RPMI8226 (cell line): ENCODE measurements at places on chromosomes 2 and 18.

GRCh38 chr2:235183786-235184185 lies 232.0 kb downstream of the SH3BP4 start:
- DNase-seq = no peak

DNA sequence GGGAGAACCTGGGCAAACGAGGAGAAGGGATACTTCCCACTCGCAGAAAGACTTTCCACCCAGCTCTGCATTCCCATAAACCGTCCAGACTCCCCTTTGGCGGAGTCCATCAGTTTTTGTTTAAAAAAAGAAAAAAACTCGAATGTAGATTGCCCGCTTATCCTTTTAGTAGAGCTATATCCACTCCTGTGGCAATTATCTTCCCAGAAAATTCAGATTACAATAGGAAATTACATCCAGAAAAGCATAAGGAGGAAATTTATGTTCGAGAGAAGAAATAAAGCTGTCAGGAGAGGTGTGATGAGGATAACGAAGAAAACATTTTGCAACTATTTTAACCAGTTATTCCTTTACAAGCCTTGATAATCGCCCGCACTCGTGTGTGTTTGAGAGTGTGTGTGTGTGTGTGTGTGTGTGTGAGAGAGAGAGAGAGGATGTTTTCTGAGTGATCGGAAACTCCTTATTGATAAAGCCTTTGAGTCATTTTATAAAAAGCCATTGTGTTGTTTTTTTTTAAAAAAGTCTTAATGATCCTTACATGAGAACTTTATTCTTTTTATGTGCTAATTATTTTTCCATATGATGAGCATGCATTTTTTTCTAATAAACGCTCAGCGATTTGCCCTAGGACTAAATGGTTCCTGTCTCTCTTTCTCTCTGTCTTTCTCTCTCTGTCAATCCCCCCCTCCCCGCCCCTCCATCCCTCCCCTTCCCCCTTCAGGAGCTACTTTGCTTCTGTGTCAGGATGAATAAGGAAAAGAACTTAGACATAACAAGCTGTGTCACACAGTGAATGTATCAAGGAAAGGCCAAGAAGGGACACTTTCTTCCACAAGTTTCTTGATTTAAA lies 1.1 kb upstream of the PPP3R1 start:
- peak; percentile 54 for DNase-seq

DNA sequence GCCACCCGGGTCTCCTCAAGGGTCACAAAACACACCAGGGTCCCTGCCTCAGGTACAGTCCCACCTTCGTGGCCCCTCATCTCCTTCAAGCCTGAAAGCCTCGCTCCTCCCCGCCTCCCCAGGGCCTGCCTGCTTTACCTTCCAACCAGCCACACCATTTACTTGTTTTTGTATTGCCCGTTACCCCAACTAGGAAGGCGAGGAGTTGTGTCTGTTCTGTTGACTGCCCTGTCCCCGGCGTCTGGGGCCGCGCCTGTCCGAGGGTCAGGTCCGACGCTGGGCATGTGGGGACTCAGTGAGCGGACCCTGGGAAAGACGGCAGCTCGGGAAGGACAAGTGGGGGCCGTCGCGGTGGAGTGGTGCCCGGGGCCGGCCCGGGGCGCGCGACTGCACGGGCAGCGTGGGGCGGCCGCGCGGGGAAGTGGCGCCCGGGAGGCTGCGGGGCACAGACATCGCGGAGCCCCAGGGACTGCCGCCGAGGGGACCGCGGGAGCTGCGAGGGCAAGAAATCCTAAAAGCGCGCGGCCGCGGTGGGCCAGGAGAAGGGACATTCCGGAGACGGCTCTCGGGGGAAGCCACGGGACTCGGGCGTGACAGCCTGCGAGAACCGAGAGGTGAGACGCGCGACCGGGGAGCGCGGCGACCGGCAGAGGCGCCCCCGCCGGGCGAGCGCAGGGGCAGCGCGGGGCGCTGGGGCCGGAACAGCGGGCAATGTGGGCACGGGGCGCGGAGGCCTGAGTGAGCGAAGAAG lies 797 bp upstream of the GRHL1 start:
- DNase-seq = peak; percentile 64

GRCh38 chr2:68434981-68435380 lies 32.1 kb downstream of the FBXO48 start:
- no peak for DNase-seq
